ENCODE measurements at places on chromosomes 2 and 18. TPM values are rescaled to one million over a fixed set of nuclear protein-coding genes. Genes with fewer than 3 reads are reported as not detected.

DNA sequence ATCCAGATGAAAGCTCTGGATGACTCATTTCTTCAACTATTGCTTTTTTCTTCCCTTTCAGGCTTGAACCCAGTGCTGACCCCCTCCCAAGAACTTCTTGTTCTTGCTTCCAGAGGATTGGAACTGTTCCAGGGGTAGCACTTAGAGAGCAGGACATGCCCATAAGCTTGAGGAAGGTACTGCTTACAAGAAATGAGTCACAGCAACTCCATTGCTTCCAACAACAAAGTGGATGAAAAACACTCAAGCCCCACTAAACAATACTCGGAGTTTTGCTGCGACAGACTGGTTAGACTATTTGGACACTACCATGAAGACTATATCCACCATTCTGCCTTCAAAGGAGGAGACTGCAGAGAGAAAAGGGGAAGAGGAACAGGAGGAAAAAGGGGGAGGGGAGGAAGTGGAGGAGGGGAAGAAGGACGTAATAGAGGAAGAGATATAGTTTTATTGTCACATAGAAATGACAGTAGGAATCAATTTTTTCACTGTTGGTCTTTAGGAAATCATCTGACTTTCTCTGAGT, 1.6 kb upstream of the EPC2 start:
- no peak for DNase-seq

- no peak for DNase-seq
Observed at GRCh38 chr2:180707884-180708205, 272.6 kb upstream of the UBE2E3 start.

DNA sequence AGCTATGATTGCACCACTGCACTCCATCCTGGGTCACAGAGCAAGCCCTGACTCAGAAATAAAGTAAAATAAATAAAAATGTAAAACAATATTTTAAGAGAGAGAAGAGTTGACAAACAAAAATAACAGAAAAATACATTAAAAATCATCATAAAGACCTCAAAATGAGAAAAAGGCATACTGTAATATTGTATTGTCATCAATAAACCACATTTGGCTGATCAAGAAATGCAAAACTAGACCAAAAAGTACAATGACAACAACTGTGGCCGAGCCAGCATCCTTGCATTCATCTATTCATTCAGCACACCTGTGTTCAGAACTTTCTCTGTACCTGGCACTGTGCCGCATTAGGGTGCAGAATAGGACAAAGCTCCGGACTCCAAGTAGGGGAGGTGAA, 121.8 kb downstream of the ALK start:
- no peak for DNase-seq

DNA sequence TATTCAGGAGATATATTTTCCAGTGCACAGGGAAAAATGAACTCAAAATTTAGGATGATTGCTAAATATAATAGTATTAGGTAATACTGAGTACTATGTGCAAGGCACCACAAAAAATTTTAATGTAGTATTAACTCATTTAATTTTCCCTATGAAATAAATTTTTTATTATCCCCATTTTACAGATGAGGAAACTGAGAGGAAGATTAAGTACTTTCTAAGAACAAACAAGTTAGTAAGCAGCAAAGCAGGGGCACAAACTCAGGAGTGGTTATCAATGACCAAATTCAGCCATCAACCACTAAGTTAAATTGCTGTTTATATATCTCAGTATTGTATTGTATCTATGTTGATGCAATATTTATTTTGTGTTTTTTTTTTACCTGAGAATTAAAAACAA, 14.2 kb downstream of the SPDYA start:
- no peak for DNase-seq

DNA sequence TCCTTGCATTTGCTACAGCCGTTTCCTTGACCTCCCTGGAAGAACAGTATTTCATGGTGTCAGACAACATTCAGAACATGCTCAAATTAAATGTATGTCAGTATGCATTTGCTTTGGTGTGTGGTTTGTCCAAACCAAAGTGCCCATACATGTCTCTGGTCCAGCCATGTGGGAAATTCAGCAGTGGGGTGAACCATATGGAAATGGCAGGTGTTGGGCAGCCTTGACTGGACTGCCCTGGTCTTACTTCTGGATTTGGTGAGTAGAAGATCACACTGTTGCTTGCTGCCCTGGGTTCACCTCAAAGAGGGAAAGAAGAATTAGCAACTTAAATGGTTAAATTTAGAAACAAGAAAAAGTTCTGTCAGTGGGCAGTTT, 84.5 kb downstream of the MSH2 start:
- no peak for DNase-seq

DNA sequence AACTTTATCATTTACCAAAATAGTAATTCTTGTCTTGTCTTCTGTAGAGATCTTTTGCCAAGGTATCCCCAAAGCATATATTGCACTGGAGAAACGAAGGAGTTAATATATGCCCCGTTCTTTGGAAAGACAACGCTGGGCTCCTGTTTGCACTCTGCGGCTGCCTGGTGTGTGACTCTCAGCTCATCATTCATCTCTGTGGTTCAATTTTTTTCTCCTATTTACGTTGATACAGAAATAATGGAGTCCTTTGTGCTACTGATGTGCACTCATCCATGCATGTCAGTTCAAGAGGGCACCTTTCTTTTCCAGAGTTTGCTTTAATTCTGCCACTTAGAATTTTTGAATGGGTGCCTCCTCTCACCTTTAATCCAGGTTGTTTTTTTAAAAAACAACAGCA, 655.5 kb downstream of the DCDC2C start:
- DNase-seq, result no peak

DNA sequence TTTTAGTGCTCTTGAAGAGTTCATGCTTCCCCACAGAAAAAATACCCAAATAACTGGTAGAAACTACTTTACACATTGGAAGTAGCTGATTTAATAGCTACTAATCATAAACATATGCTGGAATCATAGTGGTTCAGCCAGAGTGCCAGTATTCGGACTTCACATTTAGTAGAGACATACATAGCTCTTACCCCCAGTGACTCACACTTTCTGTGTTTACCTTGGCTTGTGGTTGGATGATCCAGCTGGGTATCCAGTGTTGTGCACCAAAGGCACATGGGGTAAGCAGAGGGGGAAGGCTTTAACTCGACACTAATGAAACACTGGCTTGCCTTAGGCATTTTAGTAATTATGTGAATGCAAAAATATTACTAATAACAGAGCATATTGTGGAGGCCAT, 18.1 kb downstream of the ARHGAP28 start:
- DNase-seq, result no peak

DNA sequence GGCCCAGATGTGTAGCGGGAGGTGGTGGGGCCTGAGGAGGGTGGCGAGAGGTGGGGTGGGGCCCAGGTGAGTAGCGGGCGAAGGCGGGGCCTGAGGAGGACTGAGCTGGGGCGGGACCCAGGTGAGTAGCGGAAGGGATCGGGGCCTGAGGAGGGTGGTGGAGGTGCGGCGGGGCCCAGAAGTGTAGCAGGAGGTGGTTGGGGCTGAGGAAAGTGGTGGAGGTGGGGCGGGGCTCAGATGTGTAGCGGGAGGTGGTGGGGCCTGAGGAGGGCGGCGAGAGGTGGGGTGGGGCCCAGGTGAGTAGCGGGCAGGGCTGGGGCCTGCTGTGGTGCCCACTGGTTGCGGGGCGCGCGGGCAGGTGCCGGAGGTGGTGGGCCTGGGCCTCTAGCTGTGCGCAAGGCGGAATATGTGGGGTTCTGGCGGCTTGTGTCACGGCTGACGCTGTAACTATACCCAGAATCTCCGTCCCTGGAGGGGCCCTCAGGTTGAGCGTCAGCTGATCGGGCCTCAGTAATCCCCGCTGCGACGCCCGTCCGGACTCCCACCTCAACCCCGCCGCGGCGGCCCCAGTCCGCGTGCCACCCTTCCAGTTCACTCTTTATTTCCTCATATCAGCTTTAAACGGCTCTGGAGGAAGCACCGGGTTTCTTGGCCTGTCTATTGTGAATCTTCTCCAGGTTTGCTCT, 866 bp upstream of the SF3B6 start:
- DNase-seq, result no peak

GRCh38 chr2:29361231-29361630, 246.0 kb downstream of the CLIP4 start:
- no peak for DNase-seq

GRCh38 chr18:10946058-10946457, 203.3 kb downstream of the PIEZO2 start:
- DNase-seq, result no peak

- no peak for DNase-seq
Observed at GRCh38 chr2:222025881-222026271, 272.9 kb downstream of the PAX3 start.

GRCh38 chr2:124875627-124876244, 850.6 kb downstream of the CNTNAP5 start:
- DNase-seq, result no peak

- DNase-seq, result no peak
Observed at GRCh38 chr2:236610991-236611821, 41.6 kb downstream of the ACKR3 start.

- no peak for DNase-seq
Observed at GRCh38 chr2:217291259-217291658, 431.4 kb upstream of the TNP1 start.

- no peak for DNase-seq
Observed at GRCh38 chr2:196404276-196404675, 232.9 kb upstream of the STK17B start.

DNA sequence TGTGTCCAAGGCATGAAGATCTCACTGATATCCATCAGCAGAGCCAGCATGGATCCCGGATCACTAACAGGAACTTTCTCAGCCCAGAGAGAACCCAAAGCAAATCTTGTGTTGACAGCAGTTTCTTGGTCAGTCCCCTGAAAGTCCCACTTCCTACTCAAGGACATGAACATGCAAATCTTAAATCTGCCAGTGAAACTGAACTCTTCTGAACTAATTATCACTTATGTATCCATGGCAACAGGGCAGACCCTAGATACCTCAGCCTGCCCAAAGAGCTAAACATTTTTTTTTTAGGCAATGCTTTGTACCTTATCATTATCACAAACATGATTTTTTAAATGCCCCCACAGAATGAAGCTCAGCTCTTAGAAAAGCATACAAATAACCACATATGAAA, 127.8 kb upstream of the DDX18 start:
- no peak for DNase-seq

- no peak for DNase-seq
Observed at GRCh38 chr2:226963528-226963927, 127.7 kb downstream of the RHBDD1 start.

DNA sequence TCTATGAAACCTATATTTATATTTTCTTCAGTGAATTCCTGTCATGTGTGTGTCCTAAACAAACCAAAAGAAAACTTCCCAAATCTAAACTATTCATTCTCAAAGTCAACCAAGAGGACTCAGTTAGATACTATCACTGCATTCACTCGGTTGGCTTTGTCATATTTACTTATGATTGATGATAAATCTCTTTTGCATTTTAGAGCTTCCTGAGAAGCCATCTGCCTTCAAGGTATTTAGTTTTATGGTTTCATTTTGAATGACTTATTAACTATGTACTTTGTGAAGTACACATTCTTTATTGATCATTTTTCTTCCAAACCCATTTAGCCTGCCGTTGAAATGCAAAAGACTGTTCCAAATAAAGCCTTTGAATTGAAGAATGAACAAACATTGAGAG, 36.2 kb downstream of the ANKRD30B start:
- DNase-seq, result no peak

DNA sequence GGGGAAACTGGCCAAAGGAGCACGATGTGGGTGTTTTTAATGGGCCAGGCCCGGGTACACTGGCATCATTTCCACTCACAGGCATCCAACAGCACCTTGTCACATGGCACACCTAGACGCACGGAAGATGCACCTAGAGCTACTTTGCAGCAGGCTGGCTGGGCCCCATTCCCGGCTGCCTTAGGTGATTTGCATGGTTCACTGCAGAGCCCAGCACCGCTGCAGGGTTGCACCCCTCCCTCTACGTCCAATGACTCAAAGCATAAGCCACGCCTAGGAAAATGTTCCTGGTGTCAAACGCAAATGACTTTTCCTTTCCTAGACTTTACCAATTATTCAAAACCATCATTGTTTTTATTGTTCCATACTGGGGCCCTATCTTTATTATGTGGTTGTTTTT, 222.9 kb downstream of the EIPR1 start:
- DNase-seq, result no peak

DNA sequence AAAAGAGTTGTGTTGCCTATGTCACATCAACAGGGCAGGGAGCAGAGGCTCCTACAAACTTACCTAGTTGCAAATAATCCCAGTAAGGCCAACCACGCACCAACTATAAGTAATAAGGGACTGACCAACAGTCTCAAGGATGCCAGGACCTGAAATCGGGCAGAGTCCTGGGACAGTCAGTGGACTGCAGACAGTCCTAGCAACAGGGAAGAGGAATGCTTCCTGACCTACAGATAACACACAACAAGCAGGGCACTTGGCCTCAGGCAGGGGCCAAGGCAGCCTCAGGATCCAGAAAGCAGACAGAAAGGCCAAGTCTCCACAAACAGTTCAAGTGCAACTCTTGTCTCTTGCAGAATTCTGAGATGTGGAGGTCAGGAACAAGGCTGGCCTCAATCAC, 56.2 kb downstream of the GALNT14 start:
- no peak for DNase-seq

GRCh38 chr18:36321658-36322407, 24.3 kb downstream of the FHOD3 start:
- DNase-seq, result no peak

DNA sequence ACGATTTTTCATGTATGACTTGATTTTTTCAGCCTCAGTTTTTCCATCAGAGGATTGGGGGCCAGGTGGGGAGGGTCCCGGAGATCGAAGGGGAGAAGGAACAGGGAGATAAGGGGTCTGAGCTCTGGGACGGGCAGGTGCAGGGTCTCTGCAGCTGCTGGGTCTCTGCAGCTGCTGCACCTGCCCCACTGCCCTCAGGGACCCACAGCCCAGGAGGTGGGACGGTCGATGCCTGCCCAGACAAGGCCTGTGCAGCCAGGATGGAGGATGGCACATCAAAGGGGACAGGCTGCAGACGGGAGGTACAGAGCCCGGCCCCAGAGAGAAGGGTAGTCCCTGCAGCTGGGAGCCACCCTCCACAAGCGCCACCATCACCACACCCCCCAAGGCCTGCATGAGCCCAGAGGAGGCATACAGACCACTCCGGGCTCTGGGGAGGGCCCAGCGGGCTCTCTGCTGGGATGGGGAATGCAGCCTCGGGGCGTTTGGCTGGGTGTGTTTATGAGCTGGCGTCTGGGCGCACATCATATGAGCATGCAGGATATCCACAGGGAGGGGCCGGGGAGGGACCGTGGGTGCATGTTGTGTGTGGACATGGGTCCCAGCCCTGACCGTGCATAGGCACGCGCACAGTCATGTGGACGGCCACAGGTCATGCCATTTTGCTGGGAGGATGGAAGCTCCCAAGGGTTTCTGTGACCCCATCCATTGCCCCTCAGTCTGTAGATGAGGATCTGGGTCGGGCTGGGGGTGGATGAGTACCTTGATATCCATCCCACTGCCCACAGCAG, 34.9 kb upstream of the GPC1 start:
- DNase-seq, result no peak

- DNase-seq, result no peak
Observed at GRCh38 chr2:170846314-170846713, 29.6 kb downstream of the GAD1 start.

GRCh38 chr18:54776282-54776977, 51.8 kb upstream of the RAB27B start:
- DNase-seq, result no peak

ST8SIA5 gene
- not detected for total RNA-seq

UGT1A8 gene
- total RNA-seq, result not detected

CYRIA gene
- 38.5 TPM for total RNA-seq

TUBA4B gene
- not detected for total RNA-seq

PTPRN gene
- total RNA-seq, result 0.23 TPM

DTNA gene
- total RNA-seq, result not detected

VSNL1 gene
- total RNA-seq, result not detected

TTC31 gene
- total RNA-seq, result 51.3 TPM

TMEM200C gene
- total RNA-seq, result not detected

NRP2 gene
- total RNA-seq, result not detected

B4GALT6 gene
- 20.6 TPM for total RNA-seq

TMEM169 gene
- 1.5 TPM for total RNA-seq

SLC30A3 gene
- not detected for total RNA-seq

Data from natural killer cell (primary cell).